ENCODE measurements at places on chromosomes 2 and 18.

GRCh38 chr2:26541401-26542193, 63.7 kb upstream of the OTOF start:
- no peak for DNase-seq

- DNase-seq = peak; percentile 14
Measured at GRCh38 chr2:181581534-181581933, 75.4 kb downstream of the CERKL start.

DNA sequence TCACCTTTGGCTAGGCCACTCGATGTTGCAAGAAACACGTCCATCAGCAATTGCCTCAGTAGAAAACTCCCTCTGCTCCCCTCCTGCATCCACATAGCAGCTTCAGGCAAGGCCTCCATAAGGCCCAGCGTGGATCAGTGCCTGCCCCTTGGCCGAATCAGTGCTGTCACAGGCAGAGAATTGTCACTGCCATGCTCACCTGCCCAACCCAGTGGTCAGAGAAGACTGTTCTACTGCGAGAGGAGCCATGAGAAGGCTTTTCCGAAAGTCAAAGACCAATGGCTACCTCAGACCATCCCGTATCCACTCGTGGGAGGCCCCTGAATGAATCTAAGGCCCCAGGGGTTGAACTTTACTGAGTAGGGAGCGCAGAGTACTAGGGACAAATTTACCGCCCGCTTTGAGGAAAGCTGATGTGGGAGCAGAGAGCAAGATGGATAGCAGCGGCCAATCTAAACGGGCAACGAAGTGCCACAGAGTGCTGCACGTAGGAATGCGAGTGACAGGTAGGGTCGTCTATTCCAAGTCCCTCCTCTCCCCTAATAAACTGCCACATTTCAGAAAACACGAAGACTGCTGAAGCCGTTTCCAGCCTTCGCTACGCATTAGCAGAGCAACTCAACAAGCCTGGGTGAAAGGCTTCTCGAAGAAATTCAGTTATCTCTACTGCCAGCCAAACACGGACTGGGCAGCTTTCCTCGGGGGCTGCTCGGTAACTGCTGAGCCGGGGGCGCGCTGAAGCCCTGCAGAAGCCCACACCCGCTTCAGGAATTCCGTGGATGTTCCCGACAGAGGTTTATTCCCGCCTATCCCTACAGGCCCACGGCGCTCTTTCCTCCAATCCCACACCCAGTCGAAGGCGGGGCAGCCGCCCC, 968 bp upstream of the RALBP1 start:
- peak; percentile 14 for DNase-seq

GRCh38 chr18:41982942-41983660, 28.1 kb downstream of the PIK3C3 start:
- no peak for DNase-seq

- no peak for DNase-seq
Measured at GRCh38 chr2:198873503-198874471, 584.0 kb downstream of the SATB2 start.

GRCh38 chr2:143745060-143745459, 615.8 kb downstream of the ARHGAP15 start:
- no peak for DNase-seq

DNA sequence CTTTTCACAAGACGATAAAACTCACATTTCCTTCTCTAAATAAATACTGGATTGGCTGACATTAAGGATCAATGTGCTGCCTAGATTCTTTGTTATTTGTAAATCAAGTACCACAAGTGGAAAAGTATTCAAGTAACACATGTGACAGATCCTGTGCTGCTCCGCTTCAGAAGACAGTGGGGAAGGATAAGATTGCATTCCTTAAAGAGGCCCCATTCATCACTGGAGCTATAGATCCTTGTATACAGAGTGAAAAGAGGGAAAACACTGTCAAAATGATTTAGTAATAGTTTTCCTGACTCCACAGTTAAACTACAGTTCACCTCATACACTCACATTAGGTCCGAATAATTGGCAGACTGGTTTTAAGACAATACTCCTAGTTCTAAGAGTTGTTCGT, 108.0 kb upstream of the CSRNP3 start:
- DNase-seq = no peak

Measured in pancreas (tissue), 10 donors.